ENCODE measurements at places on chromosomes 2 and 18. TPM values are rescaled to one million over a fixed set of nuclear protein-coding genes. Genes with fewer than 3 reads are reported as not detected.
A peak's percentile ranks its signal among the peaks of the same experiment; 100 is the strongest.

The AOX1 gene
- total RNA-seq, result 2.8 TPM

The IL37 gene
- total RNA-seq, result not detected

The GALNT13 gene
- total RNA-seq, result 14.2 TPM

The CCDC74A gene
- total RNA-seq, result 5.6 TPM

The ERBB4 gene
- 154 TPM for total RNA-seq

The DLGAP1 gene
- 78.1 TPM for total RNA-seq

The SLC25A52 gene
- 0.45 TPM for total RNA-seq

The CFC1 gene
- 1.3 TPM for total RNA-seq

The SPATA3 gene
- not detected for total RNA-seq

The DNAJB2 gene
- 51.0 TPM for total RNA-seq

- no peak for DNase-seq
These were observed 60.5 kb downstream of the BAZ2B start for GRCh38 chr2:159555651-159556392.

GRCh38 chr2:64063924-64064331 lies 44.7 kb upstream of the VPS54 start:
- DNase-seq, result no peak

DNA sequence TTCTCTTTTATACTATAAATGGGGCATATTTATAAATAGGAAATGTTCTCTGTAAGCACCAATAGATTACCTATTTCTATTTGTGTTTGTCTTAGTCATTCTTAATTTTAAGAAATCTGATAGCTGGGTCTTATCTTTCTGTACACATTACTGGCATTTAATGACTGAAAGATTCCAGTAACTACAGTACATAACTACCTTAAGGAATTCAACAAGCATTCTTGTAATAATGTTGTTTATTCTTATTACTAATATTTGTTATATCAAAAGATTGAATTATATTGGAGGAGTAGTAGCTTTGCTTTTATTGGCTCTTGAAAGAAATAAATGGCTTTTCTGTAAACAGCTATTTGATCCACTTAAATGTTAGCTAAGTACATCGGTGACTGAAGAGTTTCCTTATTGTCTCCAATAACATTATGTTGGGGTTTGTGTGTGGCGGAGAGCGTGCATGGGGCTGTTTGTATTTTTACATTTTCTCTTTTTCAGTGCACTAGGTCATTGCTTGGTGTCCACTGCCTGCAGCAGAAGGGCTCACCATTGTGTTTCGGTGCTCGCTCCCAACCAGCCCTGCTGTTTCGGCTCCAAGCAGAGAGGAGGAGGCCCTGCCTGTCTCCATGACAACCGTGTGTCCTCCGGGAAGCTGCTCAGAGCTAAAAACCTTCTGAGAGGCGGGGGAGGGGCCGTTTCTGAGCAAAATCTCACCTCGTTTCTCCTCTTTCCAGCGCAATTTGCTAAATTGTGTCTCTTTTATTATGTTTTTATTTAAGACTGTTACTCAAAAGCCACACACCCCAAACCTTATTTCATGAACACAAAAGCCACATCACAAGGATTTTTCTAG lies 112.5 kb upstream of the SLC38A11 start:
- DNase-seq, result peak; percentile 91

- DNase-seq, result no peak
These were observed 404.3 kb downstream of the PID1 start for GRCh38 chr2:228866781-228867180.

DNA sequence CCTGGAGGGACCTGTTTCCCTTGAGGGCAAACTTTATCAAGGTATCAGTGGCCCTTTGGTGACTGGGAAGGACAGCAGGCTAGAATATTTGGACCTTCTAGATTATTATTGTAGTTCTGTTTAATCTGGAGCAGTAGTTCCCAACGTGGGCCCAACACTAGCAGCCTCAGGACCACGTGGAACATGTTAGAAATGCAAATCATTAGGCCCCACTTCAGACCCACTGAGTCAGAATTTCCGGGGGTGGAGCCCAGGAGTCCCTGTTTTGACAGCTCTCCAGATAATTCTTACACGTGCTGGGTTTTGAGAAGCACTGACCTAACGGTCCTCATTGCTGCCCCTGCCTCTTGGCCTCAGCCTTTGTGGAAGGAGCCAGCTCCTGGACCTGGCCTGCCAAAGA lies 25.5 kb upstream of the DYNC2LI1 start:
- DNase-seq, result no peak

- no peak for DNase-seq
These were observed 744.3 kb downstream of the RNF144A start for GRCh38 chr2:7661502-7661901.

- no peak for DNase-seq
These were observed 47.2 kb downstream of the TMEM178A start for GRCh38 chr2:39712953-39713352.

- no peak for DNase-seq
These were observed 19.3 kb upstream of the RBBP8 start for GRCh38 chr18:22913861-22914260.

DNA sequence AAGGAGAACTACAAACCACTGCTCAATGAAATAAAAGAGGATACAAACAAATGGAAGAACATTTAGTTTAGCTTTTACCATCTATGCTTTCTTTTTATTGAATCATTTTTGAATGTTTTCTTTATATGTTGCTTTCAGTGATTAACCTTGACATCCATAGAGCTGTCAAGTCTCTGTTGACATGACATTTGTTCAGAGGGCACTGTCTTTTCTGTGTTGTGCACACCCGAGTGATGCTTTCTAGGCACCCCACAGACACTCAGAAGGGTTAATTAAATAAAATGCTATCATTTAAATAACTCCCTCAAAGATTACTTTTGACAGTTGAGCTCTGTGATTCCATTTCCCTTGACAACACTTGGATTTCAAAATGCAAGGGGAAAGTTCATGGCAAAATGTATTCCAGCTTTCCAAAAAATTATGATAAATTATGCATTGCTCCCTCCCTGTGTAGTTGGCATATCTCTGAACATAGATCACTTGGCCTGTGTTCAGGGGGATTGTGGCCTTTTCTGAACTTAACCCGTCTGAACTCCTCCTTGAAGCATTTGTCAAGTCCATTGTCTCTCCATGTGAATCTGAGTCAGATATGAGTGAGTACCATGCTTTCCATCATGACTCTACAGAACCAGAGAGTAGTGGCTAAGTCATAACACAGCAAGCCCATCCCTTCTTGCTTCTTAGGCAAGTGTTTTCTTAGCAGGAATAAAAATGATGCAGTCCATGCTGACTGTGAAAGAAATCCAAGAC lies 372.6 kb downstream of the RPRM start:
- no peak for DNase-seq

DNA sequence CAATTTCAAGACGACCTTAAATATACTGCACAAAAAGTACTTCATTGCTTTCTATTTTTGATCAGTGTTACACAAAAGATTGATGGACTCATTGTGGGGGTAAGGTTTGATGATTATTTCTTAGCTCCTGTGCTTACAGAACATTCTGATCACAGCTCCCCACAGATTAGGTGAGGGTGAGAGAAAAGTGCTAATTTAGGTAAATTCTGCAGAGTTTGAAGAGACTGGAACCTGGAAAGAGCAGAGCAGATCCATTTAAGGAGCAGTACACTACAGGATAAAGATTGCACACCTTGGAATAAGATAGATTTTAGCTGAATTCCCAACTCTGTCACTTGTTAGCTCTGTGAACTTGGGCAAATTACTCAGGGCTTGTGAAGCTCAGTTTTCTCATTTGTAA lies 291.9 kb upstream of the CDH7 start:
- DNase-seq, result no peak

GRCh38 chr2:179981085-179981484 lies 26.0 kb downstream of the CWC22 start:
- DNase-seq, result no peak

DNA sequence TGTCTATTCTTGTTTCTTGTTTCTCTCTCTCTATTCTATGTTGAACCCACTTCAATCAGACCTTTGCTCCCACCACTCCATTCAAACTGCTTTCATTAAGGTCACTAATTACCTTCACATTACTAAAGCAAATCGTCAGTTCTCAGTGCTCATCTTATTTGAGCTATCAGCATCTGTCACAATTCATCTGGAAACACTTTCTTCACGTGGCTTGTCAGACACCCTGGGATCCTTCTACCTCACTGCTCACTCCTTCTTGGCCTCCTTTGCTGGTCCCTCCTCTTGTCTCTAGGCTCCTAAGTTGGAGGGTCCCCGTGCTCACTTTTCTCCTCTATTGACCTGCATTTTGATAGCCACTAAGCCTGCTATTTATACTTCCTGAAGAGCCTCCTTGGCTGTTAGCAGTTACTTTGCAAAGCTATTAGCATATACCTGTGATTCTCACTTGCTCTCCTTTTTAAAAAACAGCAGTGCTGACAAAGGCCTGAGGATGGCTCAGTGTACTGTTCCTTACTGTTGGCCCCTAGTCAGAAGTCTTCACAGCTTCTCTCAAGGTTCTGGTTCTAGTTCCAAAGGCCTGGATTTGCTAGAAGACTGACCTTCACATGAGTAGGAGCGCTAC lies 80.2 kb downstream of the PLEKHM3 start:
- DNase-seq, result no peak

- DNase-seq, result no peak
These were observed 21.8 kb upstream of the GRB14 start for GRCh38 chr2:164642946-164643555.

GRCh38 chr2:12935796-12936195 lies 219.1 kb downstream of the TRIB2 start:
- DNase-seq, result no peak

GRCh38 chr2:207802650-207803049 lies 32.9 kb upstream of the FZD5 start:
- no peak for DNase-seq

- no peak for DNase-seq
These were observed 56.5 kb upstream of the ATL2 start for GRCh38 chr2:38433607-38433975.

- DNase-seq, result no peak
These were observed 382.1 kb downstream of the ZEB2 start for GRCh38 chr2:144137705-144138428.

- peak; percentile 75 for DNase-seq
These were observed 463 bp downstream of the HS1BP3 start for GRCh38 chr2:20650393-20650876.

DNA sequence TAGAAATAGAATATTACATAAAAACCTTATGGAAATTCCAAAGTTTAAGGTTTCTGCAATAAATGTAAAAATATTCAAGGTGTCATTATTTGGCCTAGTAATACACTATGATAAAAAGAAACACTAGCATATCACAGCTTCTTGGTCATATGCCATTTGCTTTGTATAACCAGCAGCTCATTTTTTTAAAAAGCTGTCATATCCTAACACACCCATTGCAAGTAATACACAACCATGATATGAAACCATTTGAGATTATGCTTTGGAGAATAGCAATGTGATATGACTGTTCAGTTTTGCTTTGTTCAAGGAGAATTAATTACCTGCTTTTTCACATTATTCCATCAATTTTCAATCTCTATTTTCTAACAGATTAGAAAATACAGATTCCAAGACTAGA lies 149.0 kb downstream of the IKZF2 start:
- DNase-seq, result no peak

- no peak for DNase-seq
These were observed 10.7 kb upstream of the POLE4 start for GRCh38 chr2:74947703-74948102.

GRCh38 chr2:207122651-207123334 lies 43.0 kb downstream of the KLF7 start:
- no peak for DNase-seq

DNA sequence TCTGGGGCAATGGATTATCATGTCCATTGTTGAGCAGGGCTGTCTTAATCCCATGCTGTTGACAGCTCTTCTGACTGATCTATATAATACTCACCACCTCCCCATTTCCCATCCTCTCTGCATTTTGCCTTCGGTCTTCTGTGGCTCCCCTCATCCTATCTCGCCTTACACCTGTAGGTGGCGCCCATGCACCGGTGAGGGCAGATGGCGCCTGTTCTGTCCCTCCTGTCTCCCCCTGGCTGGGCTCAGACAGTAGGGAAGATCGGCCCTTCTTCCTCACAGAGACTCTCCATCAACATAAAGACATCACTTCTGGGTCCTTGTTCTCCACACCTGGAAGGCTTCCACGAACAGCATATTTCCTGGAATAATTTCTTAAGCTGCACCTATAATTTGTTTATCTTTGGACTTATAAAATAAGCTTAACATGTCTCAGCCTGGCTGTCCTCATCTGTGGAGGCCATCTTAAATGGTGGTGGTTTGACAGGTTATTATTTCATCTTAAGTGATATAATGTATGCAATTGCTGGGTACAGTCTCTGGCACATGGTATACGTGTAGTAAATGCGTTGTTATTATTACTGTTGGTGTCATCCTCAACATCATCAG lies 10.9 kb upstream of the CDH20 start:
- peak; percentile 10 for DNase-seq

GRCh38 chr2:200356321-200356720 lies 49.8 kb downstream of the SPATS2L start:
- no peak for DNase-seq

DNA sequence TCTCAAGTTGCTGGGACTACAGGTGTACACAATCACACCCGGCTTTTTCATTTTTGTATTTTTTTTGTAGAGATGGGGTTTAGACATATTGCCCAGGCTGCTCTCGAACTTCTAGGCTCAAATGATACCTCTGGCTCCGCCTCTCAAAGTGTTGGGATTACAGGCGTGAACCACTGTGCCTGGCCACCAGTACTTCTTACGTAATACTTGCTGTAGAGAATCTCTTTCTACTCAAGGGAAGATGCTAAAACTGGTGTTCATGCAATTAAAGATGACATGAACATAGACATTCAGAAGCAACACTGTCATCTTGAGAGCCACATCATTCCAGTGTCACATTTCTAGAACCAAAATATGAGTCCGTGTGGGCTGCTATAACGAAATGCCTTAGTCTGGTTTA lies 53.7 kb upstream of the FRZB start:
- DNase-seq, result no peak

DNA sequence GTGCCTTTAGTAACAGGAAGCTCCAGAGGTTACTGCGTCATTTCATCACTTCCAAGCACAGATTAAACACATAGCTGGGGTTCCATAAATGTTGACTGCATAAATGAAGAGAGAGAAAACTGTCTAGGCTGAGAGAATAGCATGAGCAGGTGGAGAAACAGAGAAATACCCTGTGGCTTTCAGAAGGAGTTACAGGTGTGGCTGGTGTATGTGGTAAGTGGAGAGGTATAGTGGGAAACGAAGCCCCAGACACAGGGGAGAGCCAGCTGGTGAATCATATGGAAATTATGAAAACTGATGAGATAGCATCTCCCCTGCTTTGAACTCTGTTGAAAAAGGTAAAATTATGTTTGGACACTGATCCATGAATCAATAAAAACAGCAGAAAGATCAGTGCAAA lies 807.4 kb upstream of the POU3F3 start:
- no peak for DNase-seq

DNA sequence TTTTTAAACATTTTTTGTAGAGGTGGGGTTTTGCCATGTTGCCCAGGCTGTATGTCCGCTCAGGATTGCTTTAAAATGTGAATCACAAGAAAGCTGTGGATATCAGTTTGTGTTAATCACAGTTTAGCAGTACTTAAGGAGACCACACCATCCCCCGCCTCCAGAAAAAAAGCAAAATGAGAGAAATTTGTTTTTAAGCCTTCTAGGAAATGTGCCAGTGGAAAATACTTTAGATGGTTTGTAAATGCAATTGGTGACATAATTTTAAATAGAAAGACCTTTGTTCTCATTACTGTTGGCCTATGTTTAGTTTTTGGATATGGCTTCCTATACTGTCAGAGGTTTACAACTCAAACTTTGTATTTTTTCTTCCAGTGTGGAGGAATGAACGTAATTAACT lies 27.0 kb downstream of the GCA start:
- DNase-seq, result no peak

GRCh38 chr2:191065785-191066184 lies 51.8 kb upstream of the STAT1 start:
- no peak for DNase-seq

Measured in cerebellum (tissue), 4 donors.